ENCODE measurements at places on chromosomes 16 and 17.

DNA sequence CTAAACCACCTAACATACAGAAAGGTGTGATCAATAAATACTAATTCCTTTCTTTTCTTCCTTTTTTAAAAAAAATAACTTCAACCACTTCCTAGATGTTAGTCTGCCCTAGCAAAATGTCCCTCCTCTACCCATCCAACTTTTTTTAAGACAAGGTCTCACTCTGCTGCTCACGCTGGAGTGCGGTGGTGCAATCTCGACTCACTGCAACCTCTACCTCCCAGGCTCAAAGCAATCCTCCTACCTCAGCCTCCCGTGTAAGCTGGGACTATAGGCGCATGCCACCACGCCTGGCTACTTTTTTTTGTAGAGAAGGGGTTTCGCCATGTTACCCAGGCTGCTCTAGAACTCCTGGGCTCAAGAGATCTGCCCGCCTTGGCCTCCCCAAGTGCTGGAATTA is 33.1 kb downstream of the KANSL1 start:
- DNase-seq = no peak

- DNase-seq = no peak
Measured at GRCh38 chr17:10297691-10298090, 75.1 kb downstream of the MYH13 start.

DNA sequence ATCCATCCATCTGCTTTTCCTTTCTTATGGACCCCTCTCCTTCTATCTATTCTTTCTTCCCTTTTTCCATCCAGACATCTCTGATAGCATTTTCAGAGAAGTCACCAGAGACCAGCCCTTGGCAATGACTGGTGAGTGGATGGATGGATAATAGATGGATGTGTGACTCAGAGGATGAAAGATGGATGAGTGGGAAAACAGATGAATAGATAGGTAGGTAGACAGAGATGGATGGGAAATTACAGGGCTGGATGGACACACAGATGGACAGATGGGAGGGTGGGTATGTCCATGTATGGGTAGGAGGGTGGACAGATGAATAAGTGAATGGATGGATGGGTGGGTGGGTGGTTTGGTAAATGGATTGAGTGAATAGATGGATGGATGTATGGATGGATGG is 101.0 kb downstream of the LITAF start:
- DNase-seq = no peak

DNA sequence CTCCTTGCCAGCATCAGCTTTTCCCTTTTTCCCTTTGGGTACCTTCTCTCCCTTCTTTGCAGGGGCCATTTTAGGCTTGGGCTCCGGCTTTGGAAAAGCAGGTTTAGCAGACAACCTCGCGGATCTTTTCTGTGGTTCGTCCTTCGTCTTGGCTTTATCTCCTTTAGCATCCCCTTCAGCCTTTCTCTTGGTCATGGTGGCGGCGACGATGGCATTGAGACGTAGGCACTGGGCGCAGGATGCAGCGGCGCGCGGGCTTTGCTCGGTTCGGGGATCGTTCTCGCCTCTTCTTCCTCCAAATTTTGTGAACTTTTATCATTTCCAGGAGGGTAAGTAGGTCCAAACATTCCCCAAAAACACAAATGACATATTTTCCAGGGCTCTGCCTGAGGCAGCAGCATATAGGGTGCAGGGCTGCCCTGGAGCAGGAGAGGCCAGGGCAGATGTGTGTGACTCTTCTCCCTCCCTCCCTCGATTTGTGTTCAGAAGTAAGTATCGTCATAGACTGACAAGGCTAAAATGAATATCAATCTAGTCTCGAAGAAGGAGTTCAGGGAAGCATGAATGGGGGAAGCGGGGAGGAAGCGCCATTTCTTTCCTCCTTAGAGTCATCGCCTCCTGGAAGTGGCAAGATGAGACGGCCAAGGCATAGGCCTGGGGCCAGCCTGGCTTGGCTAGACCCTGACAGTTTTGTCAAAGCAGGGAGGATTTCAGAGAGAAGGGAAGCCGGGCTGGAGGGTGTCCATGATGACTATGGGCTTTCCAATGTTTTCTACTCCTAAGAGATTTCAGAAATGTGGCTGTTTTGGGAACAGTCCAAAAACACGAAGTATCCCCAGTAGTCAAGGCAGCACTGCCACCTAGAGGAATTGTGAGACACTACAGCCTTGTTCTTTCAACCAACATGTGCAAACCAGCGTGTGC is 13.2 kb downstream of the CHCT1 start:
- DNase-seq = peak; percentile 44

DNA sequence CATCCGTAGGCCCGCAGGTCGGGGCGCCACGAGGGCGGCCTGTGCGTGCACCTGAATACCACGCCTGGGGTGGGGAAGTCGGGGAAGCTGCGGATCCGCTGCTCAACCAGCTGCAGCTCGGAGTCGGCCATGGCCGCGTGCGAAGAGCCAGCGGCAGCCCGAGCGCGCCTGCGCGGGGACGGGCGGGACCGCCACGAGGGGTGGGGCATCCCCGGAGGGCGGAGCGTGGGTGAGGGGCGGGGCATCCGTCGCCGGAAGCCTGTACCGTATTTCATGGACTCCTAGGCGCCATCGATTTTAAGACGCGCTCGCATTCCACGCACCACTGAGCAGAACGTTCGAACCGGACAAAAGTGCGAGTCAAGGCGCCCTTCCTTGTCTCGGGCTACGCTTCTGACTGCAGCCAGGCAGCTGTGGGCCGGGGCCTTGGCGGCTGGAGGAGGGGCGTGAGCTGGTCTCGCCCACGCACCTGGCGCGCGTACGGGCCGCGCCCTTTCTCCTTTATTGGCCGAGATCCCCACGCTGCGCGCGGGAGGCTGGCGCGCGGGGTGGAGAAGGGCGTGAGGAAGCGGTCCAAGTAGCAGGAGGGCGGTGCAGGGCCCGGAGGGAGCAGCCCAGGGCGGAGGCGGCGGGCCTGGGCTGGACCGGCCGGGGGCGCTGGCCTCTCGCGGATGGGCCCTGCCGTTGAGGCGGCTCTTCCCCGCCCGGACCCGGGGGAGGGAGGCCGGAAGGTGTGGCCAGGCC is at the start of gene APRT:
APRT (minus strand) TSS at position 160 of the 744 bp plus-strand sequence; CDS start at position 131, 29 bp downstream.
- peak; percentile 88 for DNase-seq

GRCh38 chr17:83103200-83103942 is 24.0 kb downstream of the METRNL start:
- DNase-seq = no peak

DNA sequence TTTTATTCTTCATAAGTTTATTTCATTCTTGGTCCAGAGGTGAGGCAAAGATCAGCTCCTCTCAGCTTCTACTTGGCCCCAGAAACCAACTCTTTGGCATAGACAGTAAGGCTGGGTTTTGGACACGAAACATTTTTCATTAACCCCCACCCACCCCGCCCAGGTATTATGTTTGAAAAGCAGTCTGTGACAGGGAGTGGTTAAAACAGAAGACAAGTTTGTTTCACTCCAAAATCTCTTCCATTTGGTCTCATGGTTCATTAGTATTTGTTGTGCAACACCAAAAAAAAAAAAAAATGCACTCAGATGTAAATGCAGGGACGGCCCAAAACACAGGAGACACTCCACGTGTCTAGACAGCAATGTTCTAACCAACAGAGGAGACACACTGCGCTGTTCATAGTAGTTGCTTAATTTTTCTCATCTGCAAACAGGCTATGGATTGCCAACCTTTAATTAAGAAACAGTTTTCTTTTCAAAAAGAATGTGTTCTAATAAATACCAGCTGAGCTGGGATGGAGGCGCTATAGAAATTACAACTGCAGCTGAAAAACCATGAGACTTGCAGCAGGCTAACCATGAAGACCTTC is 39.8 kb upstream of the MMP2 start:
- DNase-seq = no peak

GRCh38 chr17:69064476-69064875 is 3.7 kb upstream of the ABCA9 start:
- DNase-seq = no peak

GRCh38 chr17:32553168-32553567 is 66.4 kb downstream of the CDK5R1 start:
- DNase-seq = peak; percentile 28

DNA sequence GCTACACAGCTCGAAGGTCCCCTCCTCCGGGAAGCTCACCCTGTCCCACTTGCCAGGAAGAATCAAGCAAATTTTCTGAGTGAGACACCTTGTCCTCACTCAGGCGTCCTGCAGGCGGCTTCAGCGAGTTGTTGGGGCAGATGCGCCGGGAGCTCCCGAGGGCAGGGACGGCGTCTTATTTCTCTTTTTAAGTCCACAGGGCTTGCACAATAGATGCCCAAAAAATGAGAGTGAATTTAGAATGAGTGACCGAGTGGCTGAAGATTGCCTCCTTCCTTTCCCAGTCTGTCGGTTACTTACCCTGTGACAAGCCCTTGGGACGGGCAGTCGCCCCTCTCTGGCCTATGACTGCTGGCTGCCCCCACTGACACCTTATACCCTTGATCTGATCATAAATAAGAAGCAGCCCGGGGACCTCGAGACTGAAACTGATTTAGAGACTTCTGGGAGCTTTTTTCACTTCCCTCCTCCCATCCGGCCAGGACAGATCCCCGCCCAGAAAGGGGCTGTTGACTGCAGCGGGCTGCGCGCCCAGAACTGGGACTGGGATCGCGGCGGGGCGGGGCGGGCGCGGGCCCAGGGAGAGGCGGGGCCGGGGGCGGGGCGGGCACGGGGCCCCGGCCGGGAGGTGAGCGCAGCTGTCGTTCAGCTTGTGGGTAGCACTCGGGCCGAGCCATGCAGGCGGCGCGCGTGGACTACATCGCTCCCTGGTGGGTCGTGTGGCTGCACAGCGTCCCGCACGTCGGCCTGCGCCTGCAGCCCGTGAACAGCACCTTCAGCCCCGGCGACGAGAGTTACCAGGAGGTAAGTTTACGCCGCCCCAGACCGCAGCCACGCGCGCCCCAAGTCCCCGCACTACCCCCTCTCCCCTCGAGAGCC is at the start of gene TTYH2:
TTYH2 (plus strand) TSS at position 659 of the 879 bp plus-strand sequence; CDS start at position 676, 17 bp downstream.
- DNase-seq = peak; percentile 72

DNA sequence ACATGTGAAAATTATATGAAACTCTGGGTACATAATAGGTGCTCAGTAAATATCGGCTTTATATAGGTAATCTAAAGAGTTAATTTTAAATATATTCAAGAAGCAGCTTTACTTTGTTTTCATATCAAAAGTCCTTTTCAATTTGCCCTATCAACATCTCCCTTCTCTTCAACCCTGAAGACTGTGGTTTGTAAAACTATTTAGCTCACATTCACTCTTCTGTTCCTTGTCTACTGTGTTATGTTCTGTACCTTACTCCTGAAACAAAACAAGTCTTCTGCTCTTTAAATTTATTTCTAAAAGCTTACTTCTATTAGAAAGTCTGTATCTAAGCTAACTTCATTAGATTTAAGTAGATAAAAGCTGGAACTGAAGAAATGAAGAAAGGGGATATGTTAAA is 301.7 kb upstream of the PMFBP1 start:
- DNase-seq = no peak

- DNase-seq = no peak
Measured at GRCh38 chr17:73336408-73337329, 24.9 kb upstream of the CDC42EP4 start.

- DNase-seq = no peak
Measured at GRCh38 chr17:44906010-44906646, 6.9 kb upstream of the EFTUD2 start.

GRCh38 chr17:39664581-39665561 is at the start of gene TCAP:
TSS of gene TCAP (plus strand) at chr17:39665349. CDS start at chr17:39665360, 11 bp downstream.
- DNase-seq = no peak

DNA sequence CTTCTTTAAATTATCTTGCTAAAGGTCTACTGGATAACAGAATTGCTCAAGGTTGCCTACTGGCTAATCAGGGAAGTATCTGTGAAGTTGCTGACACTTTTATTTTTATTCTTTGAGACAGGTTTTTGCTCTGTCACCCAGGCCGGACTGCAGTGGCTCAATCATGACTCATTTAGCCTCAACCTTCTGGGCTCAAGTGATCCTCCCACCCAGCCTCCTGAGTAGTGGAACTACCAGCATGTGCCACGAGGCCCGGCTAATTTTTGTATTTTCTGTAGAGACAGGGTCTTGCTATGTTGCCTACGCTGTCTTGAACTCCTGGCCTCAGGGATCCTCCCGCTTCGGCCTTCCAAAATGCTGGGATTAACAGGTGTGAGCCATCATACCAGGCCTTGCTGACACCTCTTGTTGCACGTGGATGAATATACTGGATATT is 43.1 kb downstream of the GLG1 start:
- no peak for DNase-seq

DNA sequence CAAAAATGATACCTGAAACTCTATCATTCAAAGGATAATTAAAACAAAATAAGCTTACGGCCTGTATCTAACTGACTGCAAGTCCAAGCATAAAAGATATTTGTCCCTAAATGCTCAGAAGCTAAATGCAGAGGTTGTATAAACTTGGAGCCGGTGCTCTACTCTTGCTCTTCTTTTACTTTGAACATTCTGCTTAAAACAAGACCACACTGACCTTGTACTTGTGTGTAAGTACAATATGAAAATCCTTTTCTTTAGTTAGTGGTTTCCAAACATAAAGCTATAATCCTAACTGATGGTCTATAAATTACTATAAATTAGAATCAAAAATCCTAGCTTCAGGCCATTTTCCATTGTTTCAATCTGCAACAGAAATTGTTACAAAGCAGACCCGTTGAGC is 74.6 kb downstream of the SPAG9 start:
- no peak for DNase-seq

- DNase-seq = no peak
Measured at GRCh38 chr16:78372277-78372676, 272.8 kb downstream of the WWOX start.

- DNase-seq = no peak
Measured at GRCh38 chr16:1293921-1294656, 15.3 kb upstream of the UBE2I start.

DNA sequence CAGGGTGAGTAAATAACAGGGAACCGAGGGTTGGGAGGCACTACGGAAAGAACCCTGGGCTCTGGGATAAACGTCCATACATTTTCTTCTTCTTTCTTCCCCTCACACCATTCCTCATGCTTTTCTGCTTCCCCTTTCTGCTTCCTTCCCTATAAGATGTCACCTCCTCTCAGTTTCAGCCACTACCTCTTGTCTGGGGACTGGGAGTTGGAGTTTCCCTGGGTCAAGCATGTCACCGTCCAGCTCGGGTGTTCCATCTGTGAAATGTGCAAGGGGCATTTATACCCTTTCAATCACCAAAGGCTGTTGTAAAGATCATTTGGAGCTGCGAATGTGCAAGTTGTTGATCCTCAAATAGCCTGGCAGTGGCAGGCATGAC is 17.5 kb upstream of the CCL22 start:
- no peak for DNase-seq

- no peak for DNase-seq
Measured at GRCh38 chr17:28093999-28094716, 51.7 kb downstream of the NLK start.

DNA sequence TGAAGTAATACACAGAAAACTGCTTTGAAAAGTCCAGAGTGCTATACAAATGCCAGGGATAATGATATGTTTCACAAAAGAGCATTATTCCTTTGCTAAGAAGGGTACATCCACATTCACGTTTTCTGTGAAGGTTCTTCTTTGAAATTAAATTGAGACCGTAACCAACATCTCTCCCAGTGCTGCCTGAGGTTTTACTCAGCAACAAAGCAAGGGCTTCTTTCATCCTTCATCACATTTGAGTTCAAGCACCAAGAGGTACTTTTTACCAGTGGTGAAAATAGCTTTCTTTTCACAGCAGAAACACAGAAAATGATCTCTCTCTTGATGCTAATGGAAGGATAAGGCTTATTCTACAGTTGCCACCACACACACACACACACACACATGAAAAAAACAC is 113.3 kb downstream of the TOX3 start:
- DNase-seq = no peak
